ENCODE measurements at places on chromosomes 4 and X.

GRCh38 chr4:92257931-92258857, 45.6 kb upstream of the GRID2 start:
- DNase-seq = no peak

DNA sequence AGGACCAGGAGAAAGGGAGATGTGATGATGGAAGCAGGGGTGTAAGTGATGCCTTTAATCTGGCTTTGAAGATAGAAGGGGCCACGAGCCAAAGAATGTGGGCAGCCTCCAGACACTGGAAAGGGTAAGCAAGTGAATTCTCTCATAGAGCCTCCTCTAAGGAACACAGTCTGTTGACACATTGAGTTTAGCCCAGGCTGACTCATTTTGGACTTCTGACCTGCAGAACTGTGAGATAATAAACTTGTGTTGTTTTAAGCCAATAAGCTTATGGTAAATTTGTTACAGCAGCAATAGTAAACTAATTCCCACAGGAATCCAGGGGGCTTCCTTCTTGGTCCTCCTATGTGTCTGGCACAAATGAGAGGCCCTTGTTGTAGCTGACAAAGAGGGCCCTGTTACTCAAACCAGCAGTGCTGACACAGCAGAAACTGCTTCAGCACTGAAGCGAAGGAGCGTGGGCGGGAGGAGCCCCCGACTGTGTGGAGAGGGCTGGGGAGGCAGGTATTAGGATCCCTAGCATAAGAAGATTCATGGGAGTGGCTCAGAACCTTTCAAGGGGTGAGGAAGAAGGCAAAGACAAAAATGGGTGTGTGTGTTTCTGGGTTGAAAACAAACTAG, 268.7 kb downstream of the NR3C2 start:
- no peak for DNase-seq

GRCh38 chr4:15848191-15848842, 70.2 kb downstream of the CD38 start:
- DNase-seq = peak; percentile 22

DNA sequence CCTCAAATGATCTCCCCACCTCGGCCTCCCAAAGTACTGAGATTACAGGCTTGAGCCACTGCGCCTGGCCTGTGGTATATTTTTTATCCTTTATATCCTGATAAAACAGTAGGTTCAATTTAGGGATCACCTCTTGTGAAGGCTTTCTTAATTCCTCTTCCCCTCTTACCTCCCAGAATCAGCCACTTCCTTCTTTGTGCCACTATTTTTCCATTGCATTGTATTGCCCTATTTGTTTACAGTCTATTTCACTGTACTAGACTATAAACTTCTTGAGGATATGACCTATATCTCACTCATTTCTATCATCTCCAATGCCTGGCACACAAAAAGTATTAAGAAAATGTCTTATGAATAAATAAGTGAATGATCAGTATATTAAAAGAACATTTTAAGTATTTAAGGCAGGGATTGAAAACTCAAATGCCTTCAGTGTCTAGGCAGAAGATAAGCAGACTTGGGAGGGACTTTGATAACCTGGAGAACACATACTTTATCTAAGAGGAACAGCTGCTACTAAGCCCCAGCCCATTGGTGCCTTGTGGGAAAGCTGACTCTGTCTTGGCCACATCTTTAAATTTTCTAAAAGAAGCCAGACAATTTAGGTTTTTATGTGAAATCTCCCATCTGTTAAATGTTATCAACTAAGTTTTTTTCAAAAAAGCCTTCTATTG, 82.3 kb upstream of the OGT start:
- no peak for DNase-seq

DNA sequence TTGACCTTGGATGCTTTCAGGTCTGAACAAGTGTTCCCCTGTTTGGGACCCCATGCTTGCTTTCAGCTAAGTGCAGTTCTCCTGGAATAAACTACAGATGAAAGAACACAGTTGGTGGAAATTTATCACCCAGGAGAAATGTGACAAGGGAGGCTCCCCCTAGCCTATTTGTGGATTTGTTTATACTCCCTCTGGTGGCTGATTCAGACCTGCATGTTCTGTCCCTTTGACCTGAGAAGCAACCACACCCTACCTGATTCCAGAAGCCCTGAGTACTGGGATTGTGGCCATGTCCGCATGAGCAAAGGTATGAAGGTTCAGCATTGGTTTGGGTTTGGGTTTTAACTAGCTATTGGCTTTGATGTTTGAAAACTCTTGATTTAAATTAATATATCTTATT, 440.9 kb downstream of the MID1IP1 start:
- DNase-seq = no peak

DNA sequence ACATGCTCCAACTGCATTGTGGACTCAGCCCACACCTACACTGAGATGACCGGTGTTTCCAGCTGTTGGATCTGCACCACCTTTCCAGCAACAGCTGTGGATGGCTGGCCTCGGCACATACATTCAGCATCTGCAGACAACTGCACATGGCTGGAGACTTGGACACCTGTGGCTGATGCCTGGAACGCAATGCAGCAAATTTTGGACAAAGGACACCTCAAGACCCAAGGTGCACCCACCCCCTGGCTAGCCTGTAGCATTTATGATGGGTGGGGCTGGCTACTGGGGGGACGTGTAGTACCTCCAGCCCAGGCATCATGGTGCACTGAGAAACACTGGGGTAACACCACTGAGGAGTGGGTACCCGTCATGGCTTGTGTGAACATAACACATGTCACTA, 57.3 kb upstream of the CCDC149 start:
- DNase-seq = no peak

- no peak for DNase-seq
Measured at GRCh38 chrX:44144177-44144945, 171.2 kb upstream of the NDP start.

GRCh38 chr4:79174490-79175252, 151.2 kb downstream of the NAA11 start:
- DNase-seq = no peak

- no peak for DNase-seq
Measured at GRCh38 chr4:174154215-174154854, 129.1 kb downstream of the FBXO8 start.

GRCh38 chr4:112895811-112896608, 153.4 kb upstream of the ANK2 start:
- no peak for DNase-seq

DNA sequence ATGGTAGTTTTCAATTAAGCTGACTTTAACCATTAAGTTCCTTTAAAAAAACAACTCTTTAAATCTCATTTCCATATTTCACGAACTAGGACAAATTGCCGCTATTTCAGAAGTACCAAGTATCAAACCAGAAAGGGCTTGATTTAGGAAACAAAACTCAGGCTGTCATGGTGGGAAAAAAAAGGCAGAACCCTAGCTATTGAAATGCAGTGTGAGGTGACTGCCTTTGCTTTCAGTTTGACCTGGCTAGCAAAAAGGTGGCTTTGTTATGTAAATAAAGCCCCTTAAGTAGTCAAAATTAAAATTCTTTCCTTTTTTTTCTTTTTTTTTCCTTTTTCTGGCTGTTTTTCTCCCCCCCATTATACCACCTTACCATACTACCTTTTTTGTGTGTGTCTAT, 40.6 kb upstream of the CYP2U1 start:
- DNase-seq = no peak

- DNase-seq = no peak
Measured at GRCh38 chr4:37453281-37453998, 208.9 kb downstream of the NWD2 start.

DNA sequence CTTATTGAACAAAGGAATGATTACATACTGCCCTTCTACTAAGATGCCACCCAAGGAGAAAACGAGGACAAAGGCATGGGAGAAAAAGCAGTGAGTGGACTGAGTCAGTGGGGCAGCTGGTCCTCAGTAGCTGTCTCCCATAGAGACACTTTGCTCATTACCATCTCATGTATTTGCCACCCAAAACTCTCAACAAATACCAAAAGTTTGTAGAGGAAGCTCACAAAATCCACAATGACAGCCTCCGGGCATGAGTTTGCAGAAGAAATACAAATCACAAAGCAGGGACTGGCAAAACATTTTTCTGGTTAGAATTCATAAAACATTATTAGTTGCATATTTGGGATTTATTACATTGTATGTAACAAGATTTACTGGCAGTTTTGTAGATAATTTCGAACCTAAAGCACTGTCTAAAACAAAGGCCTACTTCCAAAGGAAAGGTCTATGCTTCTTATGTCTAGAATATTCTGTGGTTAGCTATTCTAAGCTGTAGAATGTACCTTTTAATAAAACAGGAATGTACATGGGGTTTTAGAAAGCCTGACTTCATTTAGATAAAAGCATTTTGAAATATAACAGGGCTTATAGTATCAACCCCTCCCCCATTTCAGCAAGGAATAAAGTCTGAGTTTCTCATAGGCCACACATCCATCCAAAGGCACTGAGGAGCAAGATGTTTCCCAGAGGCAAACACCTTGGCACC, 17.7 kb downstream of the PCDH18 start:
- DNase-seq = no peak

- no peak for DNase-seq
Measured at GRCh38 chr4:165927366-165927765, 54.3 kb downstream of the TLL1 start.

Data from DMS79 (cell line).